ENCODE measurements at places on chromosomes 16 and 17. TPM values are rescaled to one million over a fixed set of nuclear protein-coding genes. Genes with fewer than 3 reads are reported as not detected.

DGKE gene
- total RNA-seq: 3.2 TPM

BHLHA9 gene
- not detected for total RNA-seq

DNA sequence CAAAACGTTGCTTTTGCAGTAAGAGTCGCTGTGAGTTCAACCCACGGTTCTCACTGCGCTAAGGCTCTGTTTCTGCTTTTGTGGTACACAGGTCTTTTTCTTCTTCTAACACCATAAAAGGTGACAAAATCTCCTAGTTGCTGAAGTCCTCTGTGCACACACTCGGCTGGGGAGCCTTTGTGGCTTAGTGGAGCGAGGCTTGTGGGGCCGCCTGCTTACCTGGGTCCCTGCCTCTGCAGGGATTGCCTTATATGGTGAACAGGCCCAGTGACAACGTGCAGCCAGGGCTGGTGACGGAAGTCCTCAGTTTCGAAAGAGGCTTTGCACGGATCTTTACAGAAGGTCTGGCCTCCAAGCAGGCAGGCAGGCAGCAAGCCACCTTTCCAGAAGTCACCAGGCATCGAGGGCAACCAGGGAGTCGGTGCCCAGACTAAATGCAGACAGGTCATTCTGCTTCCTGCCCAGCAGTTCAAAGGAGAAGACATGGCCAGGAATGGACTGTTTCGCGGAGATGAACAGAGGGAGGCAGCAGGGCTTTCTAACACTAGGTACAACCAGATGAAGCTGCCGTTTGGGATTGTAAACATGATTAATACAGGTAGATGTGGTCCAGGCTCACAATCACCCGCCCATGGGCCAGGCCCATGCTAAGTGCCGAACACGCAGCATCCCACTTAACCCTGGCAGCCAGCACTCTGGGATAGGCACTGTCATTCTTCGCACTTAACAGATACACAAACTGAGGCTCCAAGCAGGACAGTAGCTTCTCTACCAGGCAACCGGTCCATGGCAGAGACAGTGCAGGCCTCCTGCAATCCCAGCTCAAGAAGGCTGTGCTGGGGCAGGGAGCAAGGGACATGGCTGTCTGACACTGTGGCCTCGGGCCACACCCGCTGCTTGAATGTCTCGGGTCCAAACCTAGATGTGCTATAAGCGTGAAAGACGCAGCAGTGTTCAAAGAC is 10.7 kb upstream of the MEAK7 start:
- H3K4me1 ChIP-seq: no peaks in the 10 kb centered on the region
- H3K4me3 ChIP-seq: no peak overlapping the region
- no peaks in the 10 kb centered on the region for H3K36me3 ChIP-seq
- H3K27ac ChIP-seq: no peak overlapping the region
- DNase-seq: no peak
- no peaks in the 10 kb centered on the region for H3K27me3 ChIP-seq

GRCh38 chr17:54736573-54736972 is 164.1 kb upstream of the TOM1L1 start:
- H3K4me3 ChIP-seq: no peak overlapping the region
- H3K4me1 ChIP-seq: no peaks in the 10 kb centered on the region
- no peaks in the 10 kb centered on the region for H3K36me3 ChIP-seq
- H3K27ac ChIP-seq: no peak overlapping the region
- DNase-seq: no peak

DNA sequence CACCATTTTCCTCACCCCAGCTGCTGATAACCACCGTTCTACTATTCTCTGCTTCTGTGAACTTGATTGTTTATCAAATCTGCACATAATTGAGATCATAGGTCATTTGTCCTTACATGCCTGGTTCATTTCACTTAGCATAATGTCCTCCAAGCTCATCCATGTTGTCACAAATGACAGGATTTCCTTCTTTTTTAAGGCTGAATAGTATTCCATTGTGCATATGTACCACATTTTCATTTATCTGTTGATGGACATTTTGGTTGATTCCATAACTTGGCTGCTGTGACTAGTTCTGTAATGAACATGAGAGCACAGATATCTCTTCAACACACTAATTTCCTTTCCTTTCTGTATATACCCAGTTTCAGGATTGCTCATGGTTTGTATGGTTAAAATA is 225.3 kb upstream of the TBX2 start:
- H3K4me3 ChIP-seq: no peak overlapping the region
- no peaks in the 10 kb centered on the region for H3K4me1 ChIP-seq
- DNase-seq: no peak
- no peaks in the 10 kb centered on the region for H3K27me3 ChIP-seq
- H3K36me3 ChIP-seq: no peaks in the 10 kb centered on the region

GRCh38 chr17:62761884-62762283 is 46.2 kb downstream of the MARCHF10 start:
- no peaks in the 10 kb centered on the region for H3K27me3 ChIP-seq
- H3K36me3 ChIP-seq: no peaks in the 10 kb centered on the region
- H3K4me3 ChIP-seq: no peak overlapping the region
- DNase-seq: no peak
- H3K4me1 ChIP-seq: no peaks in the 10 kb centered on the region

DNA sequence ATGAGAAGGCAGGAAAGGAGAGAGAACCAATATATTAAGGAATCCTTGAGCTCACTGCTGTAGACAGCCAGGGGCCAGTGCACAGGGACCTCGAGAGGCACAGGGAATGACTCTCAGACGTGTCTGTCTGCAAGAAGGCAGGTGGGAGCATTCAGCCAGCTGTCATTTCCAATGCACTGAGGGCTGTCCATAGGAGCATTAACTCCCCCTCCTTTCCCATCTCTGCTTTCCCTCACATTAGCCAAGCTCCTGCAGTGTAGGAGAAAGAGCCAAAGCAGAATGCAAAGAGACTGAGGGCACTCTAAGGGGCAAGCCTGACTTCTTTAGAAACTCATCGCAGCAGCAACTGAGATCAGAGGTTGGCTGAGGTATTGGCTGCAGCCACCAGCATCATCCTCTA is 218.3 kb downstream of the CDH13 start:
- no peaks in the 10 kb centered on the region for H3K27me3 ChIP-seq
- H3K27ac ChIP-seq: no peak overlapping the region
- DNase-seq: no peak
- no peaks in the 10 kb centered on the region for H3K36me3 ChIP-seq

- no peaks in the 10 kb centered on the region for H3K27me3 ChIP-seq
- H3K4me3 ChIP-seq: no peak overlapping the region
- H3K36me3 ChIP-seq: no peaks in the 10 kb centered on the region
- H3K27ac ChIP-seq: no peak overlapping the region
Observed at GRCh38 chr17:46264456-46265198, 30.3 kb upstream of the LRRC37A start.

- H3K27ac ChIP-seq: no peak overlapping the region
- no peak for DNase-seq
- peaks cover 60% of the 10 kb centered on the region for H3K36me3 ChIP-seq
- H3K27me3 ChIP-seq: no peaks in the 10 kb centered on the region
- H3K4me3 ChIP-seq: no peak overlapping the region
- peaks cover 8% of the 10 kb centered on the region for H3K4me1 ChIP-seq
Observed at GRCh38 chr17:673200-673681, 41.4 kb downstream of the VPS53 start.

DNA sequence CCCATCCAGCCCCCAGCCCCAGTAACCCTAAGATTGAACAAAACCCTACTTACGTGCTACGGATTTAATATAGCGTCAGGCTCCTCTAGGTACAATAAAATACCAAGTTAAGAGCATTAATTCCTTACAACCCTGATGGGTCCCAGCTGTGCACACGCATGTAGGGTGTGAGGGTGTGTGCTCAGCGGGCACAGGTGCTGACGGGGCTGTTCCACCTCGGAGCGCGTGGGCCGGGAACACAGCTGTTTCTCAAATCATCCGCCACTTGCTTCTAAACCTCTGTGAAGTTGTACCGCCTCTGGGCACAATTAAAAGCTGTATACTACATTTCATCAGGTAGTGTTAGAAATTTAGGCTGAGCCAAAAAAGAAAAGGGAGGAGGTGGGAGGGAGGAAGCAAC is 478.6 kb downstream of the MAF start:
- no peaks in the 10 kb centered on the region for H3K36me3 ChIP-seq
- H3K4me3 ChIP-seq: no peak overlapping the region
- DNase-seq: no peak
- H3K27me3 ChIP-seq: no peaks in the 10 kb centered on the region
- H3K27ac ChIP-seq: no peak overlapping the region
- H3K4me1 ChIP-seq: no peaks in the 10 kb centered on the region

RBFOX1 gene
- total RNA-seq: 52.9 TPM

TPSD1 gene
- not detected for total RNA-seq

- H3K27ac ChIP-seq: no peak overlapping the region
- H3K4me1 ChIP-seq: no peaks in the 10 kb centered on the region
- no peak overlapping the region for H3K4me3 ChIP-seq
- H3K36me3 ChIP-seq: peaks cover 49% of the 10 kb centered on the region
- DNase-seq: no peak
Observed at GRCh38 chr17:4195306-4195705, 52.3 kb downstream of the CYB5D2 start.

DNA sequence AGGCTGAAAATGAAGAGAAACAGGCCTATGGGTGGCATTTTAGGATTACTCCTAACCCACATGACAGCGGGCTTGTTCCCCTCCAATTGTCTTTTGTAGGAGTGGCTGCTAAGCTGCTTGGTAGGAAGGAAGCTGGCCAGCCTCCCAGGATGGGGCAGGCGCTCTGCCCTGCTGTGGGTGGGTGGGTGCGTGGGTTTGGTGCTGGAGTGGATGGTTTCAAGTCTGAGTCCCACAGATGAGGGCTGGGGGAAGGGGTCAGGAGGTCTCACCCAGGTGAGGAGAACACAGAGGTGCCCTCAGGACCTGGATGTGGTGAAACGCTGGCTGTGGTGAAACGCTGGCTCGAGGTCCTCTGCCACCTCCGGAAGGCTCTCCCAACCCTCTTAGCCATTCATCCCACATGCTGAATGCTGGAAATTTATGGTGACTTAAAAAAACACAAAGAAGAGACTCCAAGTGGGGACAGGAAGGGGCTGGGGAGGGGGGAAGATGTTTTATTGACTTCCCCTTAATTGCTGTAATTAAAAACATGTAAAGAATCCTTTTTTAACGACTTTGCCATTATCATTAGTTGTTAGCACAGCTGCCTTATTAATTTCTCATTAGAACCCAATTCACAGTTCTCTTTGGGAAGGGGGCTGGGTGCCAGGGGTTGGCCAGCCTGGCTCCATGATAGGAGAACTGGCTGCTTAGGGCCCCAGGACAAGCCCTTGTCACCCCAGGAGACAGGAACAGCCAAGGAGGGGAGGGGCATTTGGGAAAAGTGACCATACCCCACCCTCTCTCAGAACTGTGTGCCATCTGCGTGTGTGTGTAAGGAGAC is 153.5 kb upstream of the CDC42EP4 start:
- H3K27me3 ChIP-seq: no peaks in the 10 kb centered on the region
- no peak overlapping the region for H3K27ac ChIP-seq
- H3K4me1 ChIP-seq: no peaks in the 10 kb centered on the region
- H3K4me3 ChIP-seq: no peak overlapping the region
- DNase-seq: no peak

DNA sequence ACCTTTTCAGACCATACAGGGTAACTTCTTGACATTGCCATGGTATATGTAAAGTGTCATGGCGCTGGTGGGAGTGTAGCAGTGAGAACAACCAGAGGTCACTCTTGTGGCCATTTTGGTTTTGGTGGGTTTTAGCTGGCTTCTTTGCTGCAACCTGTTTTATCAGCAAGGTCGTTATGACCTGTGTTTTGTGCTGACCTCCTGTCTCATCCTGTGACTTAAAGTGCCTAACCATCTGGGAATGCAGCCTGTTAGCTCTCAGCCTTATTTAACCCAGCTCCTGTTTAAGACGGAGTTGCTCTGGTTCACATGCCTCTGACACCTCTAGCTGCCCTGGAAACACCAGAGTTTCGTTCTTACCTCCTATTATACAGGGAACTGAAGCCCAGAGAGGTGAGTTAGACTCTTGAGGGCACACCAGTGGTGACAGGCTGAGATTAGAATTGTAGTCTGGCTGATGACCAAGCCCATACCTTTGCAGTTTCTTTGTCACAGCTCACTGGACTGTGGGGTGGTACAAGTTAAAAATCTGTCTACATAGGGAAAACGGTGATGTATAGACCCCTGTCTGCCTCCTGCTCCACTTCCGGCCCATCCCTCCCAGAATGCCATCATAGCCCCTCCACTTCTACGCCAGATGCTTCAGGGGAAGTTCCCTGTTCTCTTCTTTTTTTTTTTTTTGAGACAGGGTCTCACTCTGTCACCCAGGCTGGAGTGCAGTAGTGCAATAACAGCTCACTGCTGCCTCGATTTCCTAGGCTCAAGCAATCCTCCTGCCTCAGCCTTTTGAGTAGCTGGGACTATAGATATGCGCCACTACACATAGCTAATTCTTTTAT is 21.0 kb downstream of the KSR1 start:
- H3K27ac ChIP-seq: no peak overlapping the region
- no peak overlapping the region for H3K4me3 ChIP-seq
- no peaks in the 10 kb centered on the region for H3K36me3 ChIP-seq
- H3K4me1 ChIP-seq: peaks cover 9% of the 10 kb centered on the region
- H3K27me3 ChIP-seq: no peaks in the 10 kb centered on the region

- no peak overlapping the region for H3K27ac ChIP-seq
- DNase-seq: no peak
- H3K4me3 ChIP-seq: no peak overlapping the region
- peaks cover 14% of the 10 kb centered on the region for H3K36me3 ChIP-seq
Observed at GRCh38 chr17:51263006-51263405, 2.7 kb downstream of the UTP18 start.

DNA sequence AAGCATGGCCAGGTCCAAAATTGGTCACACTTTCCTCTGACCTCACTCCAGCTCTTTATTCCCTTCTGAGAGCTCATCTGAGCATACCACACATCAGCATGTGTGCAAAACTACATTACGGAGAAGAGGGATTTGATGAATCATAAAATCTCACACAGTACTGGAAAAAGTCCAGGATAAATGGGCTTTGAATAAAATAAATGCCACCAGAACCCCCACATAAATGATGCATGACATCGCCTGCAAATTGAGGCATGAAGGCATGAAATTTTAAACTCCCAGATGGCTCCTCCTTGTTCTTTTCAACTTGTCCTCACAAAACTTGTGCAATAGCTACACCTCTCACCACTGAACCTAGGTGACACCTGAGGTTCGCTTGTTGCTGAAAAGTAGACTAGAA is 439.5 kb downstream of the CA10 start:
- H3K36me3 ChIP-seq: no peaks in the 10 kb centered on the region
- no peaks in the 10 kb centered on the region for H3K27me3 ChIP-seq
- no peaks in the 10 kb centered on the region for H3K4me1 ChIP-seq
- H3K4me3 ChIP-seq: no peak overlapping the region
- H3K27ac ChIP-seq: no peak overlapping the region

P2RX1 gene
- 0.43 TPM for total RNA-seq

SLC5A2 gene
- total RNA-seq: not detected
